ENCODE measurements at places on chromosomes 2 and 18.
A peak's percentile ranks its signal among the peaks of the same experiment; 100 is the strongest.

DNA sequence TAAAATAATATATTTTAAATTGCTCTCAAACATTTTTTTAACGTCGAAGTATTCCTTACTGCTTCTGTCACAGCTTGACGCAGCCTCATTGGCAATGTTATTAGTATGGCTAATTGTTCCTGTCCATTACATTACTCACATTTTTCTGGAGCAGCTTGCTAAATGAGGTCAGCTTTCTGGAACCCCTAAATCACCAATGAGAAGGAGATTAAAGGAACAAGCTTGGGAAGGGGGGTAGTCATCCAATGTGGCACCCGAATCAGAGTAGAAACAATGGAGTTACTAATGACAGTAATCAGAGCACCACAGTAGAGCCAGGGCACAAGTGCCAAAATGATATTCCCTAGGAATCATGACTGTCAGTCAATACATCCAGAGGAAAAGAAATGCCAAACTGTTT is 5.1 kb downstream of the NEUROD1 start:
- DNase-seq = no peak

DNA sequence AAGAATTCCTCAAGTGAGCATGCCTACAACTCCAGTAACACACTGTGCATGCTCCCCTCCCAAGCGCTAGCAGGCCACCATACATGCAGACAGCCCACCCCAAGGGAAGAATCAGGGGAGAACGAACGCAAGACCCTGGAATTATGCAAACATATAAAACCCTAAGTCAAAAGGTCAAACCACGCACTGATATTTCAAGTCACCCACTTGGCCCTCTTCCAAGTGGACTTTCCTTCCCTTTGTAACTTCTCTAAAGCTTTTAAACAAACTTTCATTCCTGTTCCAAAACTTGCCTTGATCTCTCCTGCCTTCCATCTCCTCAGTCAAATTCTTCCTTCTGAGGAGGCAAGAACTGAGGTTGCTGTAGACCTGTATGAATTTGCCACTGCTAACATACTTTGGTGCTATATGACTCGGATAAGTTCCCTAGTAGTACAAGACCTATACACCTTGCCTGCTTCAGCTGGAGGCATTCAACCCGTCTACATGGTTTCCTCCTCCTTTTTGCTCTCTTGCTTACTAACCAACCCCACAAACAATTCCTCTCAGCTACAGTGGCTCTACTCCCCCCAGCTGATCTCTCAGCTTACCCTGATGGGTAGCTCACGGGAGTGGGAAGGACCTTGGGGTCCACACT is 11.1 kb upstream of the RPIA start:
- no peak for DNase-seq

DNA sequence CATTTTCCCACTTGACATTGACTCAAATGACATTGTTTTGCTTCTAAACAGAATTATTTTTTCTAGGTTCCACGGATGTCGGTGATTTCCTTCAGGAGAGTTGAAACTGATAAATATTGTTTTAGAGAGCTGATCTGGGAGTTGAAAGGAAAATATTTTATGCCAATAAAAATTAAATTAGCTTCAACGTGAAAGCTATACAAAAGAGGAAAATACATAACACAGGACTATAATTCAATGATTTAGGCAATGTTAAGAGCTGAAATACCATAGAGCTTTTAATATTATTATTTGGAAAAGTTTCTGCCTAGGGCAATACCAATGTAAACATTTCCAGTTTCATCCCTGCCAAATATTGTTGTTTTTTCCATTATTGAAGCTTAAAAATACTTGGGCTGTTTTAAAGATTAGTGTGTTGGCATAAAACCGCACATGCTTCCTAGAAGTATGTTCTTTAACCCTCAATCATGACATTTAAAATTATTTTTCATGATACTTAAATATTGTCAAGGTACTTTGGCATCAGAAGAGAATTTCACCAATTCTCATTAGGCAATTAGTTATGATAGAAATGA is 18.6 kb upstream of the PDE1A start:
- DNase-seq = no peak

DNA sequence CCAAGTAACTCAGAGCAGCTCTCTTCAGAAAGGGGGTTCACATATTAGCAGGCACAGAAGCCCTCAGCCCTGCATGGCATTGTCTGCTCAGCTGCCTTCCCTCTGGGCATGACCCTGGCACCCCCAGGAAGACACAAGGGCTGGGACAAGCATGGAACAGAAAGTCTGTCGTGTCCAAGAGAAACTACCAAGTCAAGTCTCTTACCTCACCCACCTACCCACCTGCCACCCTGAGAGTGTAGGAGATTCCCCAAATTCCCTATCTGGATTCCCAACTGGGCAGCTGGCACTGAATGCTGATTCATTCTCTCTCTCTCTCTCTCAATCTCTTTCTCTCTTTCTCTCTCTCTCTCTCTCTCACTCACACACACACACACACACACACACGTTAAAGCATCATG is 21.6 kb downstream of the SMAD7 start:
- DNase-seq = peak; percentile 30

- DNase-seq = no peak
These were observed 219.8 kb downstream of the SH3BP4 start for GRCh38 chr2:235171550-235172031.

- DNase-seq = no peak
These were observed 147.8 kb upstream of the SPHKAP start for GRCh38 chr2:228329282-228329681.

GRCh38 chr2:234292205-234292961 is 204.5 kb downstream of the ARL4C start:
- DNase-seq = no peak

DNA sequence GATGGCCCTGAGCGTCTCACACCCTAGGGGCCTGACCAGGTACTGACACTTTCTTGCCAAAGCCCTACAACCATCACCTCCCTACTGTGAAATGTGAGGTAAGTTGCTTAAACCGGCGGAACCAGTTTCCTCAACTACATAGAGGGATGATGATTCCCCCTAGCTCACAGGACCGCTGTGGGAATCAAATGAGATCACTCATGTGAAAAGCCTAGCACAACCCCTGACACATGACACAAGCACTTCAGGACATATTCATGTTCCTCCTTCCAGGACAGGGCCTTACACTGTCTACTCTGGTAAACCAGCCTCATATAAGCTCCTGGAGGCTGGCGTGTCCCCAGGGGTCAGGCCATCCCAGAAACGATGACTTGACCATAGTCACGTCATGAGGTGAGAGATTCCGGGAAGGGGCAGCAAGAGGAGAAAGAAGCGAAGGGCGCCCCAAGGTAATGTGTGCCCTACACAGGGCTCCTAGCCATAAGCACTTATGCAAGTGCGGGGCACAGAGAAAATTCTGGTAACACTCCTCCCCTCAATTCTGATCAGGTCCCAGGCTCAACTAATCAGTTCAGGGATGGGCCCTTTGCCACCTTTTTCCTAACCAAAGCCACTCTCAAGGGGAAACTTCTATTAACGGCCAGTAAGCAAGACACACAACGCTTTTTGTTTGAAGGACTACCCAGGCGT is 49.5 kb downstream of the C2orf42 start:
- DNase-seq = peak; percentile 83

DNA sequence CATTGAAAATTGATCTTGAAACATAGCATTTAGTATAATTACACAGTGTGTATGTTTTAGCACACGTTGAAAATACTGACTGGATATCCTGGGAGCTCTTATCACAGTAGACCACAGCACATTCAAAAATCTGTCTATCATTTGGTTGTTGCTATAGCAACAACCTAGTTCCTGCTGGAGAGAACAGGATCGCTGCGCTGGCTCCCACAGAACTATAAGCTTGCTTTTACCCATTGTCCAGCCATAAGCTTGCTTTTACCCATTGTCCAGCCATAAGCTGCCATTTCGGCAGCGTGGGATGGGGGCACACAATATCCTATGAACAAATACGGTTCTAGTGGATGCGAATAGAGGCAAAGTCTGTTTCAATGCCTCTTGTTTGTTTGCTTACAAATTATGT is 70.4 kb upstream of the ST6GAL2 start:
- no peak for DNase-seq

GRCh38 chr2:224286923-224287322 is 115.0 kb downstream of the FAM124B start:
- DNase-seq = no peak

DNA sequence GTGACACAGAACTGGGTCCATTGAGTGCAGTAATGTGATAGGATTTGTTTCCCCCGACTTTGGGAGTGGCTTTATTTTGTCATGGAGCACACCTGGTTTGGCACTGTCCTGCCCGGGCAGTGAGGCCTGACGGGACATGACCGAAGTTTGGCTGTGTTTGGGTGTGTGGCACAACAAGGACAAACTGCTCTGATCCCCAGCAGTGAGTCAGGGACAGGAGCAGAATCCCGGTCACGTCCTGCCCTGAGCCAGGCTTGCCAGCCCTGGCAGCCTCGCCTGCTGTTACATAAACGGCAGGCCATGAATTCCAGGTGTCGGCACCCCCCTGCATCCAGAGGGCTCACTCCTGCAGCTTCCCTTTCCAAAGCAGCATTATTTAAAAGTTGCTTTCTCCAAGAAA is 45.7 kb downstream of the IMPA2 start:
- no peak for DNase-seq

GRCh38 chr2:22454826-22455485 is 930.0 kb upstream of the KLHL29 start:
- no peak for DNase-seq

- no peak for DNase-seq
These were observed 57.5 kb downstream of the KIF5C start for GRCh38 chr2:148932536-148932935.

GRCh38 chr2:9488583-9489547 is 14.5 kb downstream of the IAH1 start:
- no peak for DNase-seq

GRCh38 chr18:48832938-48833700 is 117.6 kb downstream of the SMAD7 start:
- DNase-seq = no peak

DNA sequence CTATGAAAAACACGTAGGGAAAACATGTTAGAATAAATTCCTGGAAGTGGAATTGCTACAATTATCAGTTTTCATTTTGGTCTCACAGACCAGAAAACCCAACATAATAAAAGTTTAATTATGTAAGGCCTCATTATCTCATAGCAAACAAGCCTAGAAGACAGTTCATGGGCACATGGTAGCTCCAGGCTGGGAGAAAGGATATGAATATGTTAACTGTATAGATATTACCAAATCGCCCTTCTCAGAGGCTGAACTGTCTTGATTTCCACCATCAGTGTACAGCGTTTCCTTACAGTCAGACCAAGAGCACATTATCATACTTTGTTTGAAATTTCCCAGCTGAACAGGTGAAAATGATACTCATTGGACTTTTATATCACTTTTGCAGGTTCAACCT is 17.1 kb upstream of the SLC35F6 start:
- DNase-seq = no peak

DNA sequence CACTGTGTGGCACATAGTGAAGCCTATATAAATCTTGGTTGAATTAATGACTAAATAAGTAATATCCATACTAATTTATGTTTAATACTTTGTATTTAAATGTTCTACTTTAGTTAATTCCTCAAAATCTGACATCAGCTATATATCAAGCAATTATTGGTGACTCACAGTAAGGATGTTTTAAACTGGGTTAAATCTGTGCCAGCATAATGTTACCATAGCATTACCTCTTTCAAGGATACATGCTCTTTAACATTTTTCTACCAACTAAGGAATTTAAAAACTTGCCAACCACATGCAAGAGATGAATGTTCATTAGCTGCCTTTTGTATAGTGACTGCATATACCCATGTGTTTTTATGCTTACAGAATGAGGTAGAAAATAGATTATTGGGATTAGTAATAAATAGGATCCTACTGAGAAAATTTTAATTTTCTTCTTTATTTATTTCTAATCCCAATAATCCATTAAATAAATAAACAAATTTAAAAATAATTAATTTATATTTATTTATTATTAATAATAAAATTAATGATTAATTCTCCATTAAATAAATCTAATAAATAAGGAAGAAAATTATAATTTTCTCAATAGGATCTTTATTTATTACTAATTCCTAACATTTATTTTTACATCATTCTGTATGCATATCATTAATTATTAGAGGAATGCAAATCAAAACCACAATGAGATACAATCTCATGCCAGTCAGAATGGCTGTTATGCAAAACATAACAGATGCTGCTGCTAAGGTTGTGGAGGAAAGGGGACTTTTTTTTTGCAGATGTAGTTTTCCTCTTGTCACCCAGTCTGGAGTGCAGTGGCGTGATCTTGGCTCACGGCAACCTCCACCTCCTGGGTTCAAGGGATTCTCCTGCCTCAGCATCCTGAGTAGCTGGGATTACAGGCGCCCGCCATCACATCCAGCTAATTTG is 410.7 kb upstream of the DSEL start:
- no peak for DNase-seq

- DNase-seq = no peak
These were observed 19.9 kb upstream of the UGT1A8 start for GRCh38 chr2:233597522-233597921.

- no peak for DNase-seq
These were observed 186.5 kb downstream of the LNPK start for GRCh38 chr2:175815537-175815936.

GRCh38 chr18:38805256-38805655 is 1239.7 kb upstream of the CELF4 start:
- no peak for DNase-seq

- peak; percentile 34 for DNase-seq
These were observed 27.2 kb upstream of the EML4 start for GRCh38 chr2:42141687-42142546.

DNA sequence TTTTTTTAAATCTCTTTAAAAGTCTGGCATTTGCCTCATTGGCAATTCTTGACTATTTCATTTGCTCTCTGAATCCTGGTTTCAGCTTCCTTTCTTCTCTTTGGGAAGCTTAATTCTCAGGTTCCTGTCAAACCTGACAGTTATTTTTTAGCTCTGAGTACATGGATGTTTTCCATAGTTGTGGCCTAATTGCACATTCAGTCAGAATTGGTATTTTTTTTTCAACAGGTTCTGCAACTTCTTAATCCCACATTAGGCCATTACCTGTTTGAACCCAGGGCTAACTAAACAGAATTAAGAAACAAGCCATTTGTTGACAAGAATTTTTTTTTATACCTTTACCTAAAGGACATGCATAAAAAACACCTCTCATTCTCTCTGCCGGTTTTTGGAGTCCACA is 338.8 kb downstream of the SETBP1 start:
- no peak for DNase-seq

DNA sequence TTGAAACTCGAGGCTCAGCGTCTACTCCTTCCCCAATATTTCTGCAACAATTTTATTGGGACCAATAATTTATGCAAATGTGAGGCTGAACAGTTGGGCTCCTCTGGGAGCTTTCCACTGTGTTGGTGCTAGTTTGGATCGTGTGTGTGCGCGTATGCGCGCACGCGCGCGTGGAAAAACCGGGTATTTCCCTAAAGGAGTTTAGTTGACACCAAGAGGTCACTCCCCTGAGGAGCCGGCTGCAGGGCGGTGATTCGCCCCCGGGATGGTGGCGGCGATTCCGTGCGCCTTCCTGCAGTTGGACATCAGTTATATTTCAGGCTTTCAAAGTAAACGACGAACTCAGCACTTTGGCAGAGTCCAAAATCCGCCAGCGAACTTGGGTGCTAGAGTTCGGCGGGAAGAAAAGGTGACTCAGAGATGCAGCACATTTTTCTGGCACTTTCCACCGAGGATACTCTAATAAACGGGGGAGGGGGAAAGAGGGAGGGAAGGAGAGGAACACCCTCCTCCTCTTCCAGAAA is 186.5 kb upstream of the FANCL start:
- peak; percentile 40 for DNase-seq

- DNase-seq = no peak
These were observed 209.7 kb downstream of the ASB1 start for GRCh38 chr2:238636269-238637073.

GRCh38 chr2:156311976-156312375 is 20.5 kb downstream of the NR4A2 start:
- no peak for DNase-seq

- peak; percentile 99 for DNase-seq
These were observed 43.2 kb upstream of the UBE2F start for GRCh38 chr2:237923481-237924163.
